GM23338 (cell line): ENCODE measurements at places on chromosomes 7 and 10. TPM values are rescaled to one million over a fixed set of nuclear protein-coding genes. Genes with fewer than 3 reads are reported as not detected.

The GJD4 gene
- 0.35 TPM in 1 of 2 replicates, not detected in the other for total RNA-seq

The SPDYE2 gene
- total RNA-seq = not detected in 2 replicates

DNA sequence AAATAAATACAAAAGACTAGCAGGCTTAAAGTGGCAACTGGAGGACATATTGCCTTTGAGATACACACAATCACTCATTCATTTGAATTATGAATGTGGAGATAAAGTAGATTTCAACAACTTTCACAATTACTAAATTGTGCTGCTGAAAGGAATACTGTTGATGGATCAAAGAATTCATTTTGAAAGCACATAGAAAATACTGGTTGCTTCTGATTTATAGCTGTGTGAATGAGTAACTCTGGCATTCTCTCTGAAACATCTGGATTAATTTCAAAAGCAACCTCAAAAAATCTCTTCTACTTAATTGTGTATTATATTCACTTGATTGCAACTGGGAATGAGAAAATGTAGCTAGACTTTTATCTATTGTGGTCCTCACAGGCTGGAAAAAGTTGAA lies 397.6 kb downstream of the THSD7A start:
- peaks cover 9% of the 10 kb centered on the region for H3K4me1 ChIP-seq
- H3K4me3 ChIP-seq = no peak overlapping the region
- DNase-seq = no peak
- no peaks in the 10 kb centered on the region for H3K27me3 ChIP-seq

The UNCX gene
- not detected in 2 replicates for total RNA-seq

- H3K27me3 ChIP-seq = no peaks in the 10 kb centered on the region
- peaks cover 24% of the 10 kb centered on the region for H3K4me1 ChIP-seq
- H3K4me3 ChIP-seq = no peak overlapping the region
- peak; percentile 18 for DNase-seq
- H3K27ac ChIP-seq = peak overlapping the region; percentile 57; the same call in 1 of the 2 replicates
These were observed 97.3 kb downstream of the GRB10 start for GRCh38 chr7:50685135-50686065.

The EGR2 gene
- total RNA-seq = 2.1 and 2.3 TPM in 2 replicates

The HOXA3 gene
- not detected in 2 replicates for total RNA-seq

DNA sequence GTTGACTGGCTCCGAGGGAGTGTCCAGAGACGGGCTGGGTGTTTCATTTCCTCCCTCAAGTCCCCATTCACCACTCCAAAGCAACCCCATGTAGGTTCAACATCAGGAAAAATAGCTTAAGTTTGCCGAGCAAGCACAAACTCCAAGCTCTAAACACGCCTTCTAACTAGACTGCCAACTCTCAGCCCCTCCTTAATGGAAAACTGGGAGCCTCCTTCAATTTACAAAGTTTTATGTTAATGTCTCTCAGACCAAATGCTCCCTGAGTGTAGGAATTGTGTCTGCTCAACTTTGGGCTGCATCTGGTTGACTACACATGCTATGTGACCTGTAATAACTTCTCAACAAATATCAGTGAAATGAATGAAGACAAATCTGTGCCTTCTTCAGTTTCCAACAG lies 87.5 kb downstream of the FAM204A start:
- no peak for DNase-seq
- no peak overlapping the region for H3K4me3 ChIP-seq
- peaks cover 8% of the 10 kb centered on the region; the same call in 1 of the 2 replicates for H3K4me1 ChIP-seq
- no peak overlapping the region for H3K27ac ChIP-seq

DNA sequence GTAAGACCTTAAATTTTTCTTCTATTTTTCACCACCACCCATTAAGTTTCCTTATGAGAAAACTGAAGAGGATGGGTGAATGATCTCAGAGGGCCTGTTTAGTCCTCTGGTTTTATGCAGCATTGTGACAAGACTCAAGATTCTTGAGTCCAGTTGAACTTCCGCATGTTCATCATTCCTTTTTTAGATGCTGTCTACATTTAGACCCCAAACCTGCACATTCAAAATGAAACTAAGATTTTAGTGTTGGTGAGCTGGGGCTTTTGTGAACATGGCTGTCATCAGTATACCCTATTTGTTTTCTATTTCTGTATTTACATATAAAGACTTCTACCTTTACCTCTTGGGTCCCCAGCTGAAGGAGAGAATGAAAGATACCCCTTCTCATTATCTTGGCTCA lies 31.1 kb downstream of the NET1 start:
- H3K36me3 ChIP-seq = no peaks in the 10 kb centered on the region
- DNase-seq = no peak
- peaks cover 11% of the 10 kb centered on the region for H3K4me1 ChIP-seq
- no peak overlapping the region for H3K27ac ChIP-seq
- no peaks in the 10 kb centered on the region for H3K27me3 ChIP-seq

GRCh38 chr10:69636273-69636575 lies 6.2 kb downstream of the FAM241B start:
- no peak overlapping the region for H3K27ac ChIP-seq
- no peak overlapping the region for H3K4me3 ChIP-seq
- DNase-seq = no peak
- peaks cover 4% of the 10 kb centered on the region; the same call in 1 of the 2 replicates for H3K4me1 ChIP-seq
- 0 out of 2 replicates have a peak, but pooled peaks cover 1% of the 10 kb centered on the region for H3K27me3 ChIP-seq
- no peaks in the 10 kb centered on the region for H3K36me3 ChIP-seq

- H3K27ac ChIP-seq = no peak overlapping the region
- no peaks in the 10 kb centered on the region for H3K4me1 ChIP-seq
- no peaks in the 10 kb centered on the region for H3K36me3 ChIP-seq
- no peaks in the 10 kb centered on the region for H3K27me3 ChIP-seq
These were observed 15.9 kb upstream of the ADCK2 start for GRCh38 chr7:140656548-140657515.

DNA sequence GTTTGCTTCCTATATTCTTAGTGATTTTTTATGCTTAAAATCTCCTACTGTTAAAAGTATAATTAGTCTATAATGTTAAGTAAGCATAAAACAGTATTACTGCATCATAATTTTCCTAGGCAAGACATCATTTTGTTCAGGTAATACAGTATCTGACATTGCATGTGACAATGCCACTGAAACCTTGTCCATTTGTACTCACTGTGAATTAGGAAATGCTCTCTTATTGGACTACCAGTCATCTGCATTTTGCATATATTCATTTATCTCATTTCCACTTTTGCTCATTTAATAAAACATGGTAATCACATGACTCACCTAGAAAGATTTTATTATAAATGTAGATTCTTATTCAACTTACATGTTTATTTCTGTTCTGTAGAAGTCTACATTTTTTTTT lies 379.1 kb downstream of the ETV1 start:
- DNase-seq = no peak
- H3K27me3 ChIP-seq = no peaks in the 10 kb centered on the region
- H3K36me3 ChIP-seq = no peaks in the 10 kb centered on the region
- no peak overlapping the region for H3K27ac ChIP-seq

GRCh38 chr10:29617880-29618340 lies 16.9 kb downstream of the SVIL start:
- H3K27me3 ChIP-seq = no peaks in the 10 kb centered on the region
- H3K36me3 ChIP-seq = no peaks in the 10 kb centered on the region
- H3K27ac ChIP-seq = no peak overlapping the region
- DNase-seq = no peak

- H3K4me1 ChIP-seq = peaks cover 5% of the 10 kb centered on the region; the same call in 1 of the 2 replicates
- H3K36me3 ChIP-seq = no peaks in the 10 kb centered on the region
- peak; percentile 63 for DNase-seq
- peak overlapping the region; percentile 74 for H3K4me3 ChIP-seq
These were observed 588 bp upstream of the PAOX start for GRCh38 chr10:133378251-133379096.

The PRSS2 gene
- total RNA-seq = not detected in 2 replicates

- no peak for DNase-seq
- no peaks in the 10 kb centered on the region for H3K4me1 ChIP-seq
- H3K36me3 ChIP-seq = no peaks in the 10 kb centered on the region
These were observed 20.3 kb downstream of the CHAT start for GRCh38 chr10:49634069-49634660.

- DNase-seq = no peak
- H3K27me3 ChIP-seq = no peaks in the 10 kb centered on the region
- H3K4me1 ChIP-seq = no peaks in the 10 kb centered on the region; the same call in 1 of the 2 replicates
- no peaks in the 10 kb centered on the region; the same call in 1 of the 2 replicates for H3K36me3 ChIP-seq
These were observed 23.3 kb upstream of the KIAA1549 start for GRCh38 chr7:139004321-139005090.
